ENCODE measurements at places on chromosomes 7 and 10. TPM values are rescaled to one million over a fixed set of nuclear protein-coding genes. Genes with fewer than 3 reads are reported as not detected.

The GIMAP4 gene
- total RNA-seq = 34.7 TPM

GRCh38 chr7:130090745-130091532 is 20.6 kb downstream of the KLHDC10 start:
- DNase-seq = no peak

- DNase-seq = no peak
Observed at GRCh38 chr7:130369110-130369711, 11.1 kb upstream of the CPA1 start.

DNA sequence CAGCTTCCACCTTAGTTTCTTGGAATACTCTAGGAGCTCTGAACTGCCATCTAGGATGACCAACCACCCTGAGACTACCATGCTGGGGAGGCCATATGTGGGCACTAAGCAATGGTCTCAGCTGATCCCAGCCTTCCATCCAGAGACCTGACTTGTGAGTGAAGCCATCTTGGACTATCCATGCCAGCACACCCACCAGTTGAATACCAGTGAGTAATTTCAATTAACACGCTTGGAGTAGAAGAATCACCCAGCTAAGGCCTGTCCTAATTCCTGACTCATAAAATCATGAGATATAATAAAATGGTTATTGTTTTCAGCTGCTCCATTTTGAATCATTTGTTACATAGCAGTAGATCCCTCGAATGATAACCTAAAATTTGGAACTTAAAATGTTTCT is 5.2 kb upstream of the KIF5B start:
- no peak for DNase-seq

DNA sequence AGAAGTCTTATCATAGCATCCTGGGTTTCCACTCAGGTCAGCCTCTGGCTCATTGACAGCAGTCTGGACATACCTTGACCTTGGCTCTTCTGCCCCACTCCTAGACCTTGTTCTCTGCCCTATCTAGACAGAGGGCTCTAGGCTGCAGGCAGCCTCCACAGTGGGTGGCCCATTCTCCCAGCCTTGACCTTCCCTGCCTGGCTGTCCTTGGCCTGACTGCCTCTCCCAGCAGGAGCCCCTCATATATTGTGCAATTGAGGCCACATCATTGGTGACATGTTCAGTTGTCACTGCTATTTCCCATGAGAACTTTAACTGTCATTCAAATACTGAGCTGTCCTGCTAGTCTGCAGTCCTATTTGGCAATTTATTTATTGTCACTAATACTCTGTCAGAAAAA is 503.4 kb downstream of the PLXNA4 start:
- DNase-seq = no peak

GRCh38 chr7:1331561-1332467 is 99.1 kb downstream of the UNCX start:
- DNase-seq = peak; percentile 28

GRCh38 chr7:5780801-5781496 is 514 bp downstream of the RNF216 start:
- peak; percentile 72 for DNase-seq

The ENO4 gene
- total RNA-seq = 0.46 TPM

The CYREN gene
- 28.9 TPM for total RNA-seq

DNA sequence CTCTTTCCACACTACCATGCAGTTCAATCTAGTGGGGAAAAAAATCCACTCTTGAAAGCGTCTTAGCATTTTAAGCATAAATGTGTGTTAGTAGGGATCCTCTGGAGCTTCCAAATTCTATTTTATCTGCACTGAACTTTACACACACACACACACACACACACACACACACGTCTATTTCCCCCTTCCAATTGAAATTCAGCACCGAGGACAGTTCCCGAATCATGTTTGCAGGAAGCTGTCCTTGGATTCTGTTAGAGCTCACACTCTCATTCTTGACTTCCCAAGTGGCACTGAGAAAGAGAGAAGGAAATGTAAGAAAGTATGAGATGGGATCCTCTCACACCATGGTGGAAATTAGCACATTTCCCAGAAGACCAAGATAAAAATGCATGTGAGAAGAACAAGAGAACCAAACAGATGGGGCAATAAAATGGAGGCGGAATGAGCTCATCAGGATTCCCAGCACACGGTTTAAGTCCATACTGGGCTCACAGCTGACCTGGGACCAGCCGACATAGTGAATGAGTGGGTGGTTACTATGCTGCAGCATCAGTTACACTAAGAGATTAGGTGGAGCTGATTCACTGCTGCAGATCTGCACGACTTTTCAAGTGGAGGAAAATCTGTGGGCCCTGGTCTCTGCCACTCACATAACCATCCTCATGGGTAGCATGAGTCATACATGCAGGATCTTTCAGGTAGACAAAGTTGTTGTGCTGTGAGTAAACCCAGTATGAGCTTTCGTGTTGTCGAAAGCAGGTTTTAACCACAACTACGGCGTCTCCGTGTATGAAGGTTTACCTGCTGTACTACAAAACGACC is 3.3 kb upstream of the NPTX2 start:
- DNase-seq = no peak

The SSMEM1 gene
- not detected for total RNA-seq
